Mesenchymal stem cell (in vitro differentiated cells and primary cell): ENCODE measurements at places on chromosomes 4 and X.

DNA sequence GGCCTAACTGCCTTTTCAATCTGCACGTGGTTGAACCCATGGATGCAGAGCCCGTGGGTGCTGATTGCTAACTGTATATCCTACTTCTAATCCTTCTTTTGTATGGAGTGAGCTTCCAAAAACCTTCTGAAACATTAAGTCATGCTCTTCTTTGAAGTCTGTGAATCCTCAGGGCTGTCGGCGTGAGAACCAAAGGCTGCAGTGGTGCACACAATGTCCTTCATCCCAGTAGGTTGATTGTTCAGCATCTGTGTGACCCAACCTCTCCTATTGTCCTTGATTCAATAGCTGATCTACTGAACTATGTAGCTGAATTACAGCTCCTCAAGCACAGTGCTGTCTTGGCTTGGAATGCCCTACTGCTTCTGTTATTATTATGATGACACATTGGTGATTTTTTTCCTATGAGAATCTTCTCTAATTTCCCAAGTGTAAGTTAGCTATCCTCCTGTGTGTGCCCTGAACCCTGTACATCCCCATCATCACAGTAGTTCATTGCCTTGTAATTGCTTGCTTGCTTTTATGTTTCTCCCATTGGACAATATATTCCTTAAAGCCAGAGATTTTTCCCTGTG is 294.6 kb downstream of the TRIML1 start:
- DNase-seq = no peak

DNA sequence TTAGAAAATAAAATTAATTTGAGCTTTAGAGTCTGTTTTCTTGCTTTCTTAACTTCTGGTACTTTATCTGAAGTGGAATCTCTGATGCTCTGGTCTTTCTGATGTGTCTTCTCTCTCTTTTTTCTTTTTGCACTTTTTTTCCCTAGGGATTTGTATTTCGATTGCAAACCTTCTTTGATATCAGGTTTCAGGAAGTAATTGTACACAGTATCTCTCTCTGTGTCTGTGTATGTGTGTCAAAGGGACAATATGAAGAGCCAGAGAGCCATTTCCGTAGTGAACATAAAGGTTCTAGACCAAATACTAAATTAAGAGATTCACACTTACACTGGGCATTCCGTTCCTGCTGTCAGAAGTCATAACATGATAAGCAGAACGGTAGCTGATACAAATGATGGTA is 325.0 kb downstream of the PCDH7 start:
- no peak for DNase-seq

- DNase-seq = no peak
Observed at GRCh38 chr4:113513382-113513781, 248.2 kb downstream of the CAMK2D start.

- no peak for DNase-seq
Observed at GRCh38 chrX:74505437-74505836, 84.1 kb downstream of the SLC16A2 start.

DNA sequence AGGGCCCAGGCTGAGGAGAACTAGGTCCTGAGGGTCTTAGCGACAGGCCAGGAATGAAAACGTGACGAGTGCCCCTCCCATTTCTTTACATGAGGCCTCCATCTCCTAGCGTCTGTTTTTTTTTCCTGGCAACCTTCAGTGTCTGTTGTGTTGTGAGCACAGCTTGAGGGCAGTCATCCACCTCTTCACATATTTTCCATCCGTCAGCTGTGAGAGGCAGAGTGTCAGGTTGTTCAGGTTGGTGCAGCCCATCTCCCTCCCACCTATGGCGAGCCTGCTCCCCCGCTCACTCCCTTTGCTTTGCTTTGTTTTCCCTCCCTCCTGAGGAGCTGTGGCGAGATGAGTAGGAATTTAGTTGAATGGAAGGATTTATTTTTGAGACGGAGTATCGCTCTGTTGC is 51.7 kb upstream of the CHRNA9 start:
- no peak for DNase-seq

DNA sequence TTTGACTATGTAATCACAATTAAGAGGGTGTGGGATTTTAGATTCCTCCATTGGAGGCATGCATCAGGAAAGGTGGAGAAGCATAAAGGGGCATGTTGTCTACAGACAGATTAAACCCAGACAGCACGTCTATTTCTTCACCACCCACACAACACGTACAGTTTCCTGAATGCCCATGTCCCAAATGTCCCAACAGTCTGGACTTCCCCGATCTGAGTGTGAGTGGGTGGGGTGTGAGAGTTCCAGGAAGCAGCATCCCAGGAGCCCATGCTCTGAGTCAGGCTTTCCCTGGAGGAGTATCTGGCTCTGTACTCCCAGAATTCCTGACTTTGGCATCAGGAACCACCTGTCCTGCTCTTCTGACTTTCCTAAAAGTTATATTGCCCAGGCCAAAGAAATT is 30.8 kb upstream of the NDP start:
- no peak for DNase-seq

DNA sequence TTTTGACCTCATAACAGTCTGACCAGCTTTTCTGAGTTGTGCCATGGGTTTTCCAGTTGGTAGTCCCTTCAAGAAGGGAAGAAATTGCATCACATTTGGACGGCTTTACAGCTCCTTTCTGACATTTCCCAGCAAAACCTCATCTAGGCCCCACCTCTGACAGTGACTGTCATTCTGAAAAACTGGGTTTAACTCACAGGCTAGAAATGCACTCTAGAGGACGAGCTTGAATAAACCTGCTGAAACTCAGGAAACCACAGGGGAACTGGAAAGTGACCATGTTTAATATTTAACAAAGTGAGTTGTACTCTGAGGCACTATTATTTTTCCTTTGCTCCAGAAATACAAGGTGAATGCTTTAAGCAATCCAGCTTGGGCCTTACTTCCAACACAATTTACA is 434.3 kb upstream of the RASGEF1B start:
- DNase-seq = no peak

GRCh38 chr4:111475001-111475400 is 670.3 kb upstream of the FAM241A start:
- peak; percentile 45 for DNase-seq

DNA sequence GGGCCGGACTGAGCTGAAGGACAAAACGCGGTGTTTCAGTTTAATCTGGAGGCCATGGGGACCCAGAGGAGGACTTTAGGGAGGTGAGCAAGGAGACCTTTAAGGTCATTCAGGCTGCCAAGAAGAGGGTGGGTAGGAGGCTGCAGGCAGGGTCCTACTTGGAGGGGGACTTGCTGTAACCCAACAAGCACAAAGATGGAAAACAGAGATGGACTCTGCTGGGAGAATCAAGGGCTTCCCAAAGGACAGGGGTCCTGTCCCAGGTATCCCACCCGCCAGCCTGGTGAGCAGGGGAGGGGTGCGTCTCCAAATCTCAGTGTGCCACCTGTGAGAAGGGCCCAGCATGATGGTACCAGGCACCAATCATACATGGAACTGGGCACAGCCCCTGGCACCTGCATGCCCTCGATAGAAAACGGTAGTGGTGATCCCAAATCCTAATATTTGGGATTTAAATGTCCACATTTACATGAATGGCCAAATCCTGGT is 3.9 kb upstream of the HAUS3 start:
- DNase-seq = no peak

GRCh38 chr4:105343146-105343931 is 130.5 kb downstream of the PPA2 start:
- no peak for DNase-seq
